ENCODE measurements at places on chromosomes 16 and 17.

GRCh38 chr17:78559749-78560368 is 17.3 kb downstream of the DNAH17 start:
- no peak for DNase-seq

DNA sequence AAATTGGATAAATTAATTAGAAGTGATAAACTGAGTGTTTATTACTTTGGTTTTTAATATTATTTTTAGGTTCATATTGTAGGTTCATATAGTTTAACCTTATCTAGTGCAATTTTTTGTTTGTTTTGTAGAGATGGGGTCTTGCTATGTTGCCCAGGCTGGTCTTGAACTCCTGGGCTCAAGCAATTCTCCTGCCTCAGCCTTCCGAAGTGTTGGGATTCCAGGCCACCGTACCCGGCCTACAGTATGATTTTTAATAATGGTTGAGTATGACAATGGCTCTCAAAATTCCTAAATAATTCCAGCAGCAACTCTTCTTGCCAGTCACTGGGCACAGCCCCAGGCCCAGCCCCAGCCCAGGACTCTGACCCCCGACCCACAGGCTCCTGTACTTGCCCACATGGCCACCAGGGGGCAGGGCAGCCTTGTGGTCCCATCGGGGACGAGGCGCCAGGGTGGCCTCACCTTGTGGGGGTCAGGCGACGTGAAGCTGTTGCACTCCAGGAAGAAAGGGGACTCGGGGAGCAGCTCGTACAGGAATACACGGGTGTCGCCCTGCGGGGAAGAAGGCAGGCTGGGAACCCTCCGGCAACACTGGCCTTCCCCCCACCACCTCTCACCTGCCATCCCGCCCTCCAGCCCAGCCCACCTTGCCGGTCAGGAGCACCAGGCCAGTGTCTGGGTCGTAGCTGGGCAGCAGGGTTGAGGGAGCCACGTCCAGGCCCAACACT is 7.9 kb upstream of the PAM16 start:
- DNase-seq: peak; percentile 35

GRCh38 chr17:32383926-32384434 is 34.0 kb downstream of the ZNF207 start:
- DNase-seq: no peak

- no peak for DNase-seq
Observed at GRCh38 chr17:73697872-73698271, 53.6 kb upstream of the SDK2 start.

DNA sequence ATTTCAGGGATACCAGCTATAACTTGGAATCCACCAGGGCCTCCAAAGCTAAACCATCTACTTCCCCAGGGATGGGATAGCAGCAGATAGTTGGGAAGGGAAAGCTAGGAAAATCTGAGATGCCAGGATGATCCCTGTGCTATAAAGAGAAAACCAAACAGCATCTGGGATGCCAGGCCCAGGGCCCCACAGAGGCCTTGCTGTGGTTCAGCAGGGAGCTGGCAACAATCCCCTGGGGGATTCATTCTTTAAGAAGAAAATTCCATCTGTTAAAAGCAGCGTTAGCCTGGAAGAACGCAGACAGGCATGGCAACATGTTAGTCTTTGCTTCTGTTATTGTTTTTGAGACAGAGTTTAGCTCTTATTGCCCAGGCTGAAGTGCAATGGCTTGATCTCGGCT is 16.6 kb downstream of the MYO18A start:
- no peak for DNase-seq

DNA sequence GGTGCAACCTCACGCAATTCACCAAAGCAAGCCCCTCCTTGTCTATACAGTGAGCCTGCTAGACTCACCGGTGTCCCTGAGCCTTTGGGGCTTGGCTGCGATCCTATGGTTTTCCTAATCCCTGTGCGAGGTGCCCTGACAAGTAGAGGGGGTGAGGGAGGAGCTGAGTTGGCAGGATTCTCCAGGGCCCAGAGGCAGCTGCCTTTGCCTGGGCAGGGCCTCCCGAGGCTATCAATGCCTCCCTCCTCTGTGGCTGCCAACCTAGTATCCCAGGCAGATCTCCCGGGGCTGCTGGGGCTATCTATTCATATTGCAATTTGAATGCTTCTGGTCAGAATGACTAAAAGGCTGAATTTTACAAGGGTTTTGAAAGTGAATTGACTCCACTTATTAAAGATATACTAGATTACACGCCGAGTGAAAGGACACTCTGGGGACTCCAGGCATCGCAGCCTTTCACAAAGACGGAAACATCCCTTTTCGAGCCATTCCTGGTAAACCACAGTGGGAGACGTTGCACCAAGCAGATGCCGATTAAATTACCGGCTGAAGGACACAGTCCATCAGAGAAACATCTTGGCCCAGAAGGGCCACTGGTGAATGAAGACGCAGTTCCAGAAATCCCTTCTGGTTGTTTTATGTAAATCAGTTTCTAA is 11.3 kb upstream of the PITPNM3 start:
- DNase-seq: no peak

DNA sequence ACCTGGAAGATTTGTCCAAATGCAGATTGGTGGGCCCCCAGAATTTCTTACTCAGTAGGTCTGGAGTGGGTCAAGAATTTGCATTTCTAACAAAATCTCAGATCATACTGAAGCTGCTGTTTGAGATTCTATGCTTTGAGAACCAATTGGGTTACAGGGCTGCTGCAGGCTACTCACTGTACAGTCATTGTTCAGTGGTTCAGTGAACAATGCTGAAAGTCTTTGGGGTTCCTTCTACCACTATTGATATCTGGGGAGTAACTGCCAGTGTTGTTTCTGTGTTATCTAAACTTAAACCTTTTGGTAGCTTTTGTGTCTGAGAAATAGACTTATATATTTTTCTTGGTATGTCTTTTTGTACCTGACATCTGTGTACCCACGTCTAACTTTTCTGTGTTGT is 187.5 kb downstream of the TANC2 start:
- no peak for DNase-seq

DNA sequence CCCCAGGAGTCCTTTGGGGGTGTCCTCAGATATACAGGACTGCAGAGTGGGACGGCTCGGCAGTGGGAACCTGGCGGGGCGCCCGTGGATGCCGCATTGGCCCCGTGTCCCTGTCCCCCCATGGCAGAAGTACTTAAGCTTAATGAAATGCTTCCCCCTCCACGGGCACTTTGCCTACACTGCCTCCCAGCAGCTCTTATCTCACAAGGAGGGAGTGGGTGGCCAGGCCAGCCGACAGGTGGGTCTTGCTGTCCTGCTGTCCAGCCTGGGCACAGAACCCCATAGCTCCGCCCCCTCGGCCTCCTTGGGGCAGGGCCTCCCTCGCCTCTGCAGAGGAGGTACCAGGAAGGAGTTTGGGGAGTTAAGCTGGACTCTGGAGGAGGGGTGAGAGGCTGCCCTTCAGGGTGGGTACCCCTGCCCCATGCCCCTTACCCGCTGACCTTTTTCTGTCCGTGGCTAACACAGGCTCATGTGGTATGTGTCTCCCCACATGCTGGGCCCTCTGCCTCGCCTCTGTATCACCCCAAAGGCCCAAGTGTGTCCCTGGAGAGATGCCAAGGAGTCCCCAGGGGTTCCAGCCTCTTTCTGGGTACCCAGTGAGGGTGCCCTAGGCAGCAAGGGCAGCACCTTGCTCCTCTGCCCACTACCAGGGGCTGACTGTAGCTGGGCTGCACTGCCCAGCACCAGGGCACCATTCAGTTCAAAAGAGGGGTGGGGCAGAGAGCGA is 8.7 kb downstream of the THRA start:
- DNase-seq: no peak

GRCh38 chr17:1322014-1322428 is 42.6 kb downstream of the TRARG1 start:
- no peak for DNase-seq

DNA sequence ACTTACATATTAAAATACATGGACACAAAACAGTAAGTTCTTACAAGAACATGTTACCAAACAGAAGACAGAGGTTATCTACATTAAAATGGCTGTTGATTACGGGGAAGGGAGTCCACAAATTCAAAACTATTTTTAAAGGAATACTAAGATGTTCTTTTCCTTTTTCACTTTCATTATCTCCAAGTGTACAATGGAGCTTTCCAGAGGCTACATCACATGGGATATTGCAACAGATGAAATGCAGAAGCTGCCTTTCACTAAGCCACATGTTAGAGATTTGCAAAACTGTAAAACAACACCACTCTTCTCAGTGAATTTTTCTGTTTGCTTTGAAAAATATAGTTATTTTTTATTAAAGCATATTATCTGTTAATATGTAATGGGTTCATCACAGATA is 53.6 kb downstream of the XPO6 start:
- no peak for DNase-seq

- no peak for DNase-seq
Observed at GRCh38 chr17:3866276-3866675, 20.2 kb upstream of the NCBP3 start.

DNA sequence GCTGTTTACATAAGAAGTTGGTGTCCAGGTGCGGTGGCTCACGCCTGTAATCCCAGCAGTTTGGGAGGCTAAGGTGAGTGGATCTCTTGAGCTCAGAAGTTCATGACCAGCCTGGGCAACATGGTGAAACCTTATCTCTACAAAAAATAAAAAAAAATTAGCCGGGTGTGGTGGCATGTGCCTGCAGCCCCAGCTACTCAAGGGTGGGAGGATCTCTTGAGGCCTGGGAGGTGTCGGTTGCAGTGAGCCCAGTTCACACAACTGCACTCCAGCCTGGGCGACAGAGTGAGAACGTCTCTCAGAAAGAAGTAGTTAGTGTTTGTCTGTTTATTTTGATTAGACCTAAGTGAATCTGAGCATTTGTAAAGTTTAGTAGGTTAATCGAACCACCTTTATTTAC is 12.8 kb downstream of the DDX19A start:
- DNase-seq: no peak

GRCh38 chr17:47707056-47707804 is 13.3 kb downstream of the TBKBP1 start:
- no peak for DNase-seq

DNA sequence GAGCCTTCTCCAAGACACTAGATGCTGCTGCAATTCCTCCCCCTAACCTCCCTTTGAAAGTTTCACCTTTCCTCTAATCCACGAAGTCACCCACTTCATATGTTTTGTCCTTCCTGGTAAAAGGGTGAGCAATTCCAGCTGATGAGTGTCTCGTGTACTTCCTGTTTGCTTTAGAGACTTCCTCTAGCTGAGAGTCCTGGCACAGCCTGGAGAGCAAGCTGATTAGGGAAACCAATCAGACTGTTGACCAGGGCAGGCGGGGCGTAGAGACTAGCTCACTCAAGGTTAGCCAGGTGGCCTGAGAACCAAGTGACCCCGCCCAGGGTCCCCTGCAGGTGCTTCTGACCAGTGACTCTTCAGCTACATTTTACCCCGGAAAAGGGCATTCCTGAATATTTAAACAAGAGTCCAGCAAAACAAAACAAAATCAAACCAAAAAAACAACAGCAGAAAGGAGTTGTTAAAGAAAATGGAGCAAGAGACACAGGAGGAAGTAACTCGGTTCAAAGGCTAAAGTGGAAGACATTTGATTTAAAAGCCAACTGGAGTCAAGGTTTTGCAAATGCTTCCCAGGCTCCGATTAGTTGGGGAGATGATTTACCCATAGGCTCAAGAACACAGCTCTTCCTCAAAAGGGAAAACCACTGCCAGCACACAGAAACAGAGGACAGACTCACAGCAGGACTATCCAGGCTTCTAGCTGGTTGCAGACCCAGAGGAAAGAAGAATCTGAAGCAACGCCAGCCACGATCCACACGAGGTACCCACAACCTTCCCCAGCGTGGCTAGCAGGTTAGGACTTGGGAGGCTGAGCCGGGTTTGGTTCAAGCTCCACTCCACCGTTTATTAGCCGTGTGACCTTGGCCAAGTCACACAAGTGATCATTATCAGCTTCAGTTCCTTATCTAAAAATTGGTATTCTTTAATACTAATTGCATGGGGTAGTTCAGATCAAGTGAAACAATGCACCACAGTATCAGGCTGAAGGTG is 13.4 kb downstream of the HSPB9 start:
- DNase-seq: peak; percentile 62

DNA sequence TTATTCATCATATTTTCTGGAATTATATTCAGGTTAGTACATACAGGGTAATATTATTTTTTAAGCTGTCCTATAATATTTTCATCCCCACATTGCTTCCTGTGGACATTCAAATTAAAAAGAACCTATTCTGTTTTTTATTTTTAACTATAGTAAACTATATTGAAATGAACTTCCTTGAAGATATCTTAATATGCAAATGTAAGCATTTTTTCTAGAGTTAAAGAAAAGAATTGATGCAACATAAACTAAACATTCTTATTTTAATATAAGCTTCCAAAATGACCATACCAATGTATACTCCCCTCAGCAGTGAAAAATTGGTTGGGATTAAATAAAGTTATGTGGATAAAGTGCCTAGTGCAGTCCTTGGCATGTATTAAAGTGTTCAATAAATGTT is 416.6 kb downstream of the KIF2B start:
- DNase-seq: no peak

- DNase-seq: peak; percentile 50
Observed at GRCh38 chr16:73054813-73055482, 7.0 kb upstream of the ZFHX3 start.

- DNase-seq: no peak
Observed at GRCh38 chr17:49882434-49882833, 34.6 kb upstream of the TAC4 start.

GRCh38 chr16:83472776-83473501 is 334.8 kb upstream of the HSBP1 start:
- no peak for DNase-seq

DNA sequence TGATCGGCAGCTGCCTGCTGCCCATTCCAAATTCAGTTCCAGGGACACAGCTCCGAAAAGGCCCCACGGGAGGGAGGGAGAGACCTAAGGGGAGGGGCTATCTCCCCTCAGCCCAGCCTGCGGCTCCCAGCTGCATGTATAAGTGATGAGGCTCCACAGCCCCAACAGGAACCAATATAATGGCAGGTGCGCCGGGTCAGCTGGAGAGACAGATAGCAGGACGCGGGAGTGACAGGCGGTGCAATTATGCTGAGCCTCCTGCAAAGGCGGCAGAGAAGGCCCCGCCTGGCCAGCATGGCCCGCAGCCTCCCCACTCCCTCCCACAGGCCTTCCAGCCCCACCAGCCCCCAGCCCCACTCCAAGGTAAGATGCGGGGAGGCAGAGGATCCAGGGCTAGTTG is 8.1 kb upstream of the C1QL1 start:
- no peak for DNase-seq

- DNase-seq: no peak
Observed at GRCh38 chr17:1003633-1003971, 6.7 kb downstream of the TIMM22 start.

GRCh38 chr16:22861580-22861979 is 47.6 kb downstream of the HS3ST2 start:
- DNase-seq: no peak

DNA sequence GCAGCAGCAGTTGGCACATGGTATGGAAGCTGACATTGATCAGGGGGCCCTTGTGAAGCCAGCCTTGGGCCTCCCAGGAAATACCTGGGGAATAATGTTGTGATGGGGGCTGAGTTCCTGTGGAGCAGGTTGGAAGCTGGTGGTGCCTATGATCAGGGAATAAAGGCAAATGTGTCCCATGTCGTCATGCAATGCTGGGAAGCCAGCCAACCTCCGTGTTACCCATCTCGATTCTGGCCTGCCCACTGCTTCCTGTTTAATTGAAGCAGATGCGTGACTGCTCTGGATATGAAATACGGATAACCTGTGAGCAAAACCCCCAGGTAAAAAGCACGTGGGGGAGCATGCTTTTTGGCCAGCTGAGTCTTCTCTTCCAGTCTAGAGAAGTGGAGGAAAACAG is 580.4 kb upstream of the HSBP1 start:
- no peak for DNase-seq

- peak; percentile 30 for DNase-seq
Observed at GRCh38 chr17:60390186-60390585, 1.7 kb downstream of the USP32 start.

- no peak for DNase-seq
Observed at GRCh38 chr17:66142428-66142827, 49.5 kb downstream of the CEP112 start.

- DNase-seq: no peak
Observed at GRCh38 chr17:62336527-62336926, 43.8 kb upstream of the EFCAB3 start.

Data from KBM-7 (cell line).